Stimulated activated CD4-positive, alpha-beta T cell treated with anti-CD3 and anti-CD28 coated beads, TNF-alpha, amount 100 ng/mL, for 24 hours (primary cell): ENCODE measurements at places on chromosomes 4 and X.

- DNase-seq, result peak; percentile 11
Measured at GRCh38 chr4:80989921-80990544, 40.5 kb upstream of the BMP3 start.

- no peak for DNase-seq
Measured at GRCh38 chr4:78809928-78810835, 34.0 kb downstream of the BMP2K start.

DNA sequence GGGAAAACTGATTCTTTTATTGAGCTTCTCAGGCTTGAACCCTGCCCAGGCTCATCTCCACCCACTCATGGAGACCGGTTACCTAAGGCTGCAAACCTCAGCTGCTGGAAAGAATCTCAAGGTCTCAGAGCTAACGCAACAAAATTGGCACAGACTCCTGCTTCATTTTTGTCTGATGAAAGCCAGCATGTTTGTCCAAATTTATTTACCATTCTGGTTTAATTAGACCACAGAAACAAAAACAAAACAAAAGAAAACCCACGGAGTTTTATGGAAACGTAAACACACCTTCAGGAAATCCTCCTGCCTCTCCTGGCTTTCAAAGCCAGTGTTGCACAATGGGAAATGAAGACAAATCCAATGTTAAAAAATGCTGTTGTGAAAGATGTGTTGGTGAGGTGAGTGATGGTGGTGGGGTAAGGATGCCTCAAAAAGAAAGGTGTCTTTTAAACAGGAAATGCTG lies 56.4 kb upstream of the PDLIM3 start:
- no peak for DNase-seq

- no peak for DNase-seq
Measured at GRCh38 chrX:1465286-1466231, 12.8 kb upstream of the ASMTL start.

DNA sequence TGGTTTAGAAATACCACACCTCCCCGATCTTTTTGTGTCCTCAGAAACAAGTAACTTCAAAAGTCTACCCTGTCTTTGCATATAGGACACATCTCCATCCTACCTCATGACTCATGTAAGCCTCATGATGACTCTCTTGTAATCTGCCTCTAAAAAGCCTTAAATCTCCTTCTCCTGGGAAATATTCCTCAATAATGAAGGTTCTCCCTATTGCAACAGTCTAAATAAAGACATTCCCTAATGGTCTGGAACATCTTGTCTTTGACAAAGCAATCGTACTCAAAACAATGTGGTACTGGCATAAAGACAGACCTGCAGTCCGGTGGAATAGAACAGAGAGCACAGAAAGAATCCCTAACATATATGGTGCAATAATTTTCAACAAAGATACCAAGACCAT lies 257.7 kb downstream of the OPHN1 start:
- no peak for DNase-seq
